Adrenal gland (tissue), 19 donors: ENCODE measurements at places on chromosomes 12 and 14. TPM values are rescaled to one million over a fixed set of nuclear protein-coding genes. Genes with fewer than 3 reads are reported as not detected.

- no peak overlapping the region for H3K4me3 ChIP-seq
- H3K27ac ChIP-seq = no peak overlapping the region
- no peaks in the 10 kb centered on the region for H3K27me3 ChIP-seq
Observed at GRCh38 chr14:51446771-51447170, 204.9 kb upstream of the FRMD6 start.

- DNase-seq = no peak
- H3K27ac ChIP-seq = no peak overlapping the region
- no peak overlapping the region for H3K4me3 ChIP-seq
- no peaks in the 10 kb centered on the region for H3K4me1 ChIP-seq
Observed at GRCh38 chr12:27342536-27342935, 9.9 kb downstream of the BMAL2 start.

- H3K27me3 ChIP-seq = no peaks in the 10 kb centered on the region
- peak overlapping the region; percentile 73 for H3K27ac ChIP-seq
- no peaks in the 10 kb centered on the region for H3K36me3 ChIP-seq
- no peak overlapping the region for H3K4me3 ChIP-seq
- DNase-seq = peak; percentile 17
Observed at GRCh38 chr12:121789233-121789781, 4.2 kb downstream of the RHOF start.

GRCh38 chr12:100755186-100755585 is 39.4 kb upstream of the ANO4 start:
- DNase-seq = no peak
- no peaks in the 10 kb centered on the region for H3K4me1 ChIP-seq
- H3K4me3 ChIP-seq = no peak overlapping the region
- H3K27me3 ChIP-seq = no peaks in the 10 kb centered on the region

DNA sequence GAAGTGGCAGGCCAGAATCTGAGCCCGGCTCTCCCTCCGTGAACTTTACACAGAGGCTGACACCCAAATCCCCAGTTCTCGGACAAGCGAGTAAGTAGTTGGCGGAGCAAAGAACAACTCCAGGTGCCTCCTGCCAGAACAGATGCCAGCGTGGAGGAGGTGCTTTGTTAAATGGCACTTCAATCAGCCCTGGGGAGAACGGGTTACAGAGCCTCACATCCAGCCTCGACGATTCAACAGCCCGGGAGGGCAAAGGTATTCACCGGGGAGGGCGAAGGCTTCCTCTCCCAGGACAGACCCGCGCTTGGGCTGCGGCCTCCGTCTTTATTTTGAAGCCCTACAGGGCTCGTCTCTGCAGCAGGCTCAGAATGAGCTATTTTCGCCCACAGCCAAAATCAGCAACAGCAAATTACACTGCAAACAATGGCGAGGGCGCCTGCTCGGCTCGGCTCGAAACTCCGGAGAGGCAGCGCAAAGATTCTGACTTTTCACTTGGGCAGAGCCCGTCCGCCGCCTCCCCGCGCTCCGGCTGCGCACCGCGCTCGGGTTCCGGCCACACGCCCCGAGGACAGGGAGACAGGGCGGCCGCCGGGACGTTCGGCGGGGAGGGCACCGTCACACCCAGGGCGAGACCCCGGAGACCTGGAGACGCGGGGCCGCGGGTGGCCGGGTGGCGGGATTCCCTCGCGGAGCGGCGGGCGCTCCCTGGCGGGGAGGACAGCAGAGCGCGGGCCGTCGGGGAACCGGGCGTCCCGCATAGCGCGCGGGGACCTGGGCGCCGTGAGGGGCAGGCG is 811 bp downstream of the TMCC3 start:
- peak overlapping the region; percentile 76 for H3K4me3 ChIP-seq
- H3K36me3 ChIP-seq = no peaks in the 10 kb centered on the region
- peak; percentile 56 for DNase-seq

GRCh38 chr14:74784634-74785033 is 21.5 kb downstream of the YLPM1 start:
- no peak overlapping the region for H3K4me3 ChIP-seq
- DNase-seq = no peak
- no peaks in the 10 kb centered on the region for H3K36me3 ChIP-seq
- no peaks in the 10 kb centered on the region for H3K27me3 ChIP-seq
- no peak overlapping the region for H3K27ac ChIP-seq

- no peaks in the 10 kb centered on the region for H3K36me3 ChIP-seq
- H3K27me3 ChIP-seq = no peaks in the 10 kb centered on the region
- H3K4me3 ChIP-seq = no peak overlapping the region
- no peak for DNase-seq
- H3K4me1 ChIP-seq = peaks cover 15% of the 10 kb centered on the region
Observed at GRCh38 chr12:1213618-1214205, 222.7 kb downstream of the ERC1 start.

- peaks cover 13% of the 10 kb centered on the region for H3K4me1 ChIP-seq
- no peak overlapping the region for H3K4me3 ChIP-seq
- H3K27me3 ChIP-seq = peaks cover 30% of the 10 kb centered on the region
- H3K27ac ChIP-seq = peak overlapping the region; percentile 90
- no peaks in the 10 kb centered on the region for H3K36me3 ChIP-seq
- no peak for DNase-seq
Observed at GRCh38 chr12:4270016-4270830, 3.3 kb upstream of the CCND2 start.

GRCh38 chr14:60648249-60648933 is 886 bp downstream of the SIX1 start:
- no peaks in the 10 kb centered on the region for H3K36me3 ChIP-seq
- H3K27ac ChIP-seq = no peak overlapping the region
- DNase-seq = no peak

DNA sequence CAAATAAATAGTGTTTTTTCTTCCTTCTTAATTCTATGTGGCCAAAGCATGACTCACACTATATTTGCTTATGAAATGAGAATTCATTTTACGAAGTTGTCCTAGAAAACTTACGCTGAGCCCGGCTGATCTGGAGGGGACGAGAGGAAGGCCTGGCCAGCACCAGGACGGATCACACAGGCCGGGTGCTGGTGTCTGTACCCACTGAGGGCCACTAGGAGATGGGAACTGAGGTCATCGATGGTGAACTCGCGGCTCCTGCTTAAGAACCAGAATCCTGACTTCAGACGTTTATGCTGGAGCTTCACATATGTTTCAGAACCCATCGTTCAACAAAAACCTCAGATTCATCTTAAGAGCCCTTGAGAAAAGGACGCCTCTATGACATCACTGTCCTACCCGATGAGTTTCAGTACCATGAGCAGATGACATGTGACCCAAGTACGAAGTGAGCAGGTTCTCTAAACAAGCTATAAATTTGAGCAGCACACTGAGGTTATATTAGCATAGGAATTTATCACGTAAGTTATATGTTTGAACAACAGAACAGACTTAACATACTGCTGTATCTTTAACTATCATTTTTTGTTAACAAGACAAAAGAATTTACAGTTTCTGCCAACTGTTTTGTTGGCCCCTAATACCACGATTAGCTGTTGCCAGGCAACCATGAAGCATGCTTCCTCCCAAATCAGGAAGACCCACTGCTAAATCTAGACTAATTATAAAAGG is 111.9 kb downstream of the FOXN3 start:
- H3K27me3 ChIP-seq = no peaks in the 10 kb centered on the region
- DNase-seq = peak; percentile 51
- H3K4me3 ChIP-seq = no peak overlapping the region

DNA sequence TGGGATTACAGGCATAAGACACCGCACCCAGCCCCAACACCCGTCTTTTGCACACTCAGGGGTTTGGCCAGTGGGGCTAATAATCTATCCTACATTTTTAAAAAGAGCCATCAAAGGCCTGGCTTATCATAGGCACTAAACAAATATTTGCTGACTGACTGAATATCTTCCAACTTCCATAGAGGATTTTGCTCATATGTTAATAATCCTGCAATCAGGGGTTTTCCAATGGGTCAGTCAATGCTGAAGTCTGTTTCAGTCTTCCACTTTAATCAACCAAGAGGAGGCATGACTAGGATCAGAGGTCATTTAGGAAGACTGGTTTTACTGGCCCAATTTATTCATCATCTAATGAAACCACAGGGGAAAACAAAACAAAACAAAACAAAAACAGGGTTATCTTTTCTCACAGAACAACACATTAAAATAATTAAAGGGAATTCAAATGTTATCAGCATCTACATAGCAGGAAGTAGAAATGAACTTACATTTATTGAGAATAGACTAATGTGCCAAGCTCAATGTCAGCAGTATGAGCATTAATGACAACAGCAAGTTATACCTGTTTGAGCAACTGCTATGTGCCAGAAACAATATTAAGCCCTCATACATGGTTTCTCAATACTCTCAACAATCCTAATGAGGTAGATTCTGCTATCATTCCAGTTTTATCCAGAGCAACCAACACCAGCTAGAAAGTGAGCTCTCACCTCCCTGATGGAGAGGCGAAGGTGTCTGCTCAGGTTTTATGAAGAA is 372.2 kb downstream of the EGLN3 start:
- H3K4me3 ChIP-seq = no peak overlapping the region
- no peak overlapping the region for H3K27ac ChIP-seq
- H3K27me3 ChIP-seq = no peaks in the 10 kb centered on the region
- no peaks in the 10 kb centered on the region for H3K36me3 ChIP-seq

DNA sequence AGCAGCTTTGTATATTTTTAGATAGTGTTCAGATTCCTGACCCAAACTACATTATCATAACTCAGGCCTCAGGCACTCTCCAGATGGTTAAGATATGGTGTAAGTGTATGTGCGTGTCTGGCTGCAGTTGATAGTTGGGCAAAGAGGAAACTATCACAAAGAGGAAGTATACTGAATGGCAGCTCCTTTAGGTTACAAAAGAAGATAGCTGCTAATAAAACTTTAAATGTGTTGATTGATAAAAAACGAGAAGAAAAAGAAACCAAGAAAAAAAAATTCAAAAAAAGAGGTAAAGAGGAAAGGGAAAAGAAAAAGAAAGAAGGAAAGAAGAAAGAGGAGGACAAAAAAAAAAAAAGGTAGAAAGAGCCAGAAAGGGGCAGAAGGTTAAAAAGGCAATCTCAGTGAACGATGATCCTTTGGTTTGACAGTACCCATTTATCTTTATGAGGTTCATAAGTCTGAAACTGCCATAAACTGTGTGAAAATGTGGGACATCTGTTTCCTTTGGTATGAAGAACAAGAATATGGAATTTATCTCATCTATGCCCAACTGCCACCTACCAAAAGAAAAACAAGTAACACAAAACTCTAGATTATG is 42.2 kb downstream of the TAOK3 start:
- DNase-seq = no peak
- H3K27me3 ChIP-seq = no peaks in the 10 kb centered on the region
- H3K4me1 ChIP-seq = peaks cover 36% of the 10 kb centered on the region
- no peak overlapping the region for H3K27ac ChIP-seq
- H3K36me3 ChIP-seq = no peaks in the 10 kb centered on the region

GRCh38 chr12:2536724-2537123 is 258.0 kb upstream of the FKBP4 start:
- no peak overlapping the region for H3K4me3 ChIP-seq
- no peak overlapping the region for H3K27ac ChIP-seq
- no peaks in the 10 kb centered on the region for H3K4me1 ChIP-seq
- H3K36me3 ChIP-seq = no peaks in the 10 kb centered on the region

GRCh38 chr12:111773801-111774551 is 7.2 kb downstream of the ALDH2 start:
- H3K27me3 ChIP-seq = no peaks in the 10 kb centered on the region
- peaks cover 26% of the 10 kb centered on the region for H3K4me1 ChIP-seq
- no peaks in the 10 kb centered on the region for H3K36me3 ChIP-seq
- peak overlapping the region; percentile 87 for H3K27ac ChIP-seq
- DNase-seq = peak; percentile 40
- H3K4me3 ChIP-seq = no peak overlapping the region

DNA sequence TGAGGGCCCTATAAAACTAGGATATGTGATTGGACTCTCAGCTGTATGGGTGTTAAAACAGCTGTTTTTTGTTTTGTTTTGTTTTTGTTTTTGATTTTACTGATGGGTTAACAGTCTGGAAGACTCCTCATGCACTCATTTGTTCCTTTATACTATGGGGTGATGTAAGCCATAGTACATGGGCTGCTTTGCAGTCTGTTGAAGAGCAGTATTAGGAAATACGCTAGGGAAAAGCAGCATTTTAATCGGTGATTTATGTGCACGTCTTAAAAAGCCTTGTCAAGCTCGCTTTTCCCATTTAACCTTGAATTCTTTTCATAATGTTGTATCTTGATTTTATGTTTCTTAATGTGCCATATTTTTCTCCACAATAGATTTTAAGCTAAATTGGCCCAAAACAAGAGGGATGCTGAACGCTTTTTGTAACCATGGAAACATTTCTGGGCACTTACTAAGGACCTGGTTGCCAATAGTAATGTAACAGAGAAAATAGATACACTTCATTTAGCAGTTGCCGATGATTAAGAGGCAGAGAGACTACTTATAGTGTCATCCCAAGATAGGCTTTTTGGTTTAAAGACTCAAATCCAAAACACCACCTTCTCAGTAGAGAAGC is 244.0 kb downstream of the SNAPC1 start:
- H3K27me3 ChIP-seq = no peaks in the 10 kb centered on the region
- H3K27ac ChIP-seq = no peak overlapping the region
- no peaks in the 10 kb centered on the region for H3K4me1 ChIP-seq
- no peak overlapping the region for H3K4me3 ChIP-seq
- DNase-seq = no peak

DNA sequence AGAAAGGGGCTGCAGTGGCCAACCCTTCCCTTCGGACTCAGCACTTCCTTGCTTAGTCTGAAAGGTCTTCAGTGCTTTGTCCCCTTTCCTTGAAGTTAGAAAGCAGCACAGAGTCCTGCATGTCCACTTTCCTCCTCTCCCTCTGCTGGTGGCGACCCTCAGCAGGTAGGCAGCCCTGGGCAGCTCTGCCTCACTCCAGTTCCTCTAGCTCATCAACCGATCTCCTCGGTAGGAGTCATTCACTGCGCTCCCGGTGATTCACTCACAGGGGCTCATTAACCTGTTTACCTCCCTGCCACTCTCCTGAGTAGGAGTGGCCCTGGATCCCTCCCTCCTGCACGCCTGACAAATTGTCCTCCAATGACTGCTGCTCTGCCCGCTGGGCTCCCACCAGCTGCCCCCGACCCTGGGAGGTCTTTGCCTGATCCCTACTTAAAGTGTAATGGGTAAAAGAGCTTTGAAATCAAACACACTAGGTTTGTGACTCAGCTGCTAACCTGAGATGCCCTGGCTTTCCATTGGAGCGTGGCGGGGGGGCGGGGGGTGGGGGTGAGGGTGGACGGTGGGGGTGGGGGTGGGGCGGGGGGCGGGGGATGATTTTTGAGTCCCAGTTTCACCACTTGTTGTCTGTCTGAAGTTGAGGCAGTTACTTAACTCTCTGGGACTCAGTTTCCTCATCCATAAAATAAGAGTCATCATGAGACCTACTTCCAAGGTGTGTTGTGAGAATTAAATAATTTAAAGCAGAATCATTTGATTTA is 4.2 kb downstream of the SCNN1A start:
- H3K36me3 ChIP-seq = no peaks in the 10 kb centered on the region
- peak overlapping the region; percentile 46 for H3K27ac ChIP-seq
- peak; percentile 71 for DNase-seq
- H3K4me3 ChIP-seq = no peak overlapping the region

- H3K4me1 ChIP-seq = no peaks in the 10 kb centered on the region
- H3K36me3 ChIP-seq = no peaks in the 10 kb centered on the region
- no peaks in the 10 kb centered on the region for H3K27me3 ChIP-seq
- DNase-seq = no peak
- no peak overlapping the region for H3K4me3 ChIP-seq
Observed at GRCh38 chr14:38290601-38291188, 34.8 kb upstream of the CLEC14A start.

Gene MSI1
- total RNA-seq = 11.3 TPM

Gene OR6C6
- not detected for total RNA-seq

Gene MMP19
- total RNA-seq = 6.0 TPM

Gene FOXM1
- 4.9 TPM for total RNA-seq

Gene DLGAP5
- total RNA-seq = 0.35 TPM

Gene WNT1
- total RNA-seq = not detected

Gene JKAMP
- total RNA-seq = 79.5 TPM

Gene PWP1
- total RNA-seq = 87.6 TPM
